ENCODE measurements at places on chromosomes 13 and 19.
A peak's percentile ranks its signal among the peaks of the same experiment; 100 is the strongest.

GRCh38 chr13:113584870-113585671, 518 bp downstream of the TFDP1 start:
- DNase-seq: peak; percentile 2

DNA sequence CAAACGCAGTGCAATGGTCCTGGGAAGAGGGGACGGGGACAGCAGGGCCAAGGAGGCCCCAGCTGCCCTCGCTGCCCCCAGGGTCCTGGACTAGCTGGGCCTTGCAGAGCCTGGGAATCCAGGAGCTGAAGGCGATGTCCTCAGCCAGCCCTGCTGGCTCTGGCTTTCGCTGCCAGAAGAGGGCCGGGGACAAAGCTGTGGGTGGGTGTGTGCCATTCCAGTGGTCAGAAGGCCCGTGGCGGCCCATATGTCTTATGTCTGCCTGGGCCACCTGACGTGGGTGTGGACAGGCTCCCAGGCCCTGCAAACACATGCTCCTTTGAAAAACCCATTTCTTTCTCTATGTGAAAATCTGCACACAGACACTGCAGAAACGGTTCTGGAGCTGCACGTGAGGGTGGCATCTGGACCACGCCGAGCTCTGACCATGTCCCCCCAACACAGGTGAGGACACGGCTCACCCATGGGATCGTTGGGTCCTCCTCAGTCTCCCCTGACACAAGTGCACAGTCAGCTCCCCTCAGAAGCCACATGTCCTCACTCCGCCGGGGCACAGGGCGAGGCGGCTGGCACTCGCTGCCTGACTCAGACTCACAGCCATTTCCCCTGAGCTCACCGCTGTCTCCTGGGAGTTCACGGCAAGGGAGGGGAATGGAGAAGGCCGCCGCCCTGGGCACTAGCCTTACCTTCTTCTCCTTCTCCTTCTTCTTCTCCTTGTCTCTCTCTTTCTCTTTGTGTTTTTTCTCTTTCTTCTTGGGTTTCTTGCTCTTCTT, 16.9 kb downstream of the IZUMO4 start:
- peak; percentile 27 for DNase-seq

- DNase-seq: peak; percentile 84
Measured at GRCh38 chr19:12956446-12957388, at the start of gene GADD45GIP1. TSS of gene GADD45GIP1 (minus strand) at chr19:12957223. CDS start at chr19:12957212, 11 bp downstream.

DNA sequence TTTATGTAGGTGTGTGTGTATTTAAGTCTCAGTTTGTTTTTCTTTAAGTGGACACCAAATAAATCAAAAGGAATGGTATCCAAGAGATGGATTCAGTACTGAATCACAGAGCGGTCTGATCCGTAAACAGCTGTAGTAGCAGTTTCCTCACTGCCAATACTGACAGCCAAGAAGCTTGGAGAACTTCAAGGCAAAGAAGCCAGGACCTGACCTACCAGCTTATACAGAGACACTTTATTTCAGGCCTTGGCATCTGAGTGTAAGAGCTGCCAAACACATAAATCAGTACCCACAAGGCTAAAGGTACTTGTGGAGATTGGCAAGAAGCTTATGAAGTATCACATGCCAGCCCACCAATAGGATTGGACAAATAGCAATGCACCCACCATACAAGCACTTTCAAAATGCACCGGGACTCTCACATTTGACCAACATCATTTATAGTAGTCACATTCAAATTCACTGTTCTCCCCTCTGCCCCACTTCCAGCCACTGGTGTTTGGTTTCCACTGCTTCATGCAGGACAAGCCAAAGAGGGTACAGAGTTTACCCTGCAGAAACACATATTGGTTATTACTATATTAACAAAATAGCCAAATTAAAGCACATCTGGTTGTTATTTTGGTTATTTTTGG, 357.9 kb downstream of the KLF12 start:
- no peak for DNase-seq

DNA sequence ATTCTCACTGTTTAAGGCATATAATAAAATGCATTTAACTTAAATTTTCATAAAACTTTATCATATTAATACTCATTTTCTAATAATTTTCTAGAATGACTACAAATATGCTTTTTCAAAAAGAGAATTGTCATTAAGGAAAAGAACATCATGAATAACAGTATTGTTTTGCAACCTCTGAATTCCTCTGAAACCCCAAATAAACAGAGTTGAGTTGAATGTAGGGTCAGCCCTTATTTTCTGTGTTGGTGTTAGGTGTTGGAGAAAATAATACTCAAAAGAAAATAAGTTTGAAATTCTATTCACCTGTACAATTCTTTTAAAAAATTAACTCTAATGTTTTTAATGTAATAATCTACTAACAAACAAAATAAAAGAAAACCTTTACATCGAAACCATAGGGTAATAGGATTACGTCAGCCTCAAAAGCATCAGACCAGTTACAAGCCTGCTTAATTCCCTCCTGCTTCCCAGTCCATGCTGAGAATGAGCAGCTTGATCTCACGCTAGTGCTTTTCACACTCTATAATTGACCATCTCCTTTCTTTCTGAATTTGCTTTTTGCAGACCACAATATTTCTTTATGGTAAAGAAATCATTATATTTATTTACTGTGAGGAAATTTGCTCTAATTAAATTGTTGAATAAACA, 160.9 kb downstream of the PCDH9 start:
- DNase-seq: no peak

DNA sequence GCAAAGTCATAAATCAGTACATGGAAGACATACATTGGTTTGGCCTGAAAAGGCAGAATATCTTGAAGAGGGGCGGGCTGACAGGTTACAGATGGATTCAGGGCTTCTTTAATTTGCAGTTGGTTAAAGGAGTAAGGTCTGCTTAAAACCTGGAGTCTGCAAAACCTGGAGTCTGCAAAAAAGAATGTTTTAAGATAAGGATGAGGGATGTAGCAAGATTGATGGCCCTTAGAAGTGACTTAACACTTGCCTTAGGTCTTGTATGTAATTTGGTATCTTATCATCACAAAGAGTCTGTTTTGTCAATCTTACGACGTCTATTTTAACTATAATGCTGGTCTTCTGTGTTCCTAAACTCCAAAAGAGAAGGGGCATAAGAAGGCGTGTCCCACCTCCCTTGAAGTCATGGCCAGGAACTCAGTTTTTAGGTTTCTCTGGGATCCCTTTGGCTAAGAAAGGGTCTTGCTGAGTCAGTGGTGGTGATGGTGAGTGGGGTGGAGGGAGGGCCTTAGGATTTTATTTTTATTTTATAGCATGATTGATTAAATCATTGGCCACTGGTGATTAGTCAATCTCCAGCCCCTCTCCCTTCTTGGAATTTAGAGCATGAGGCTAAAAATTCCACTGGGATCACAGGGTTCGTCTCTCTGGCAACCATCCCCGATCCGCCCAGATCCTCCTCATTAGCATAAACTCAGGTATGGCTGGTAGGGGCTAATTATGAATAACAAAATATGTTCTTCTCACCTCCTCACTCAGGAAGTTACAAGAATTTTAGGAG, 10.1 kb upstream of the HAS1 start:
- no peak for DNase-seq

Measured in fibroblast of skin of right biceps (primary cell).